ENCODE measurements at places on chromosomes 4 and X.

- no peak for DNase-seq
These were observed 42.5 kb upstream of the MAP3K15 start for GRCh38 chrX:19557822-19558221.

- DNase-seq: no peak
These were observed 73.0 kb upstream of the ZNF518B start for GRCh38 chr4:10530137-10530786.

DNA sequence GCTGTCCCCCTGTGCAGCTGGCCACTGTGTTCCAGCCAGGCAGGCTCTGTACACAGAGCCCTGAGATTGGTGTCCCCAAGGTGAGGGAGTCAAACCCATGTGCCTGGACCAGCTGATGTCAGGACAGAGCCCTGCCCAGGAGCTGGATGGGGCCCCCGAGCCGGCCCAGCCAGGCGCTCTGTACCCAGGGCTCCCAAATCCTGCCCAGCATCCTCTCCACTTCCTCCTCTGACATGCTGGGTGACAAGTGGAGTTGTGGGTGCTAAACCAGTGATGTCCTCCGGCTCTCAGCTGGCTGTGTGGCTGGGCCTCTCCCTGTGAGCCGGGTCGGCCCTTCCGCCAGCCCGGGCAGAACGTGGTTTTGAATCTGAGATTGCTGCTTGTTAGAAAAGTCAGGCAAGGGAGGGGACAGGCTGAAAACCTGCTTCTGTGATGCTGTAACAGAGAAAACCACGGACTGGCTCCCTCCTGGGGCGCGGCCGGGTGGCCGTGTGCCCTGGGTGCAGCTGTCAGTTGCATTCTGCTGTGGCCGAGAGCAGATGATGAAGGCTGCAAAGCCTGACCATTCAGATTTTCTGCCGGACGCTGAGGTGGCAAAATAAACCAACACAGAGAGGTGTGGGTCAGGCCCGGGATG is 7.9 kb upstream of the CPLX1 start:
- DNase-seq: no peak

DNA sequence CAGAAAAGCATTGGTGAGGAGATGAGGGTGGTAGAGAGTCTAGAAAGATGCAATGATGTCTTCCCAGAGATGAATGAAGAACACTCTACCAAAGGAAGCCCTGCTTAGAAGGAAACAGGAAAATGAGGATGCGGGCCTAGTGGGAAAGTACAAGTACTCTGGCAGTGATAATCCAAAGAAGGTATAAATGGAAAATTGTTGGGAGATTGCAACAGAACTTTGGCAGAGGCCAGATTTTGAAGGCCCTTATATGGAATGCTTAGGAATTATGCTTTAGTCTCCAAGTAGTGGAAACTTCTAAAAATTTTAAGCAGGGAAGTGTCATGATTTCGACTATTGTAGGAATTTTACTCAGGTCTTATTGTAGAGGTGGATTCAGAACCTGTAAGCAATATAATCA is 11.0 kb downstream of the ARSJ start:
- DNase-seq: no peak

DNA sequence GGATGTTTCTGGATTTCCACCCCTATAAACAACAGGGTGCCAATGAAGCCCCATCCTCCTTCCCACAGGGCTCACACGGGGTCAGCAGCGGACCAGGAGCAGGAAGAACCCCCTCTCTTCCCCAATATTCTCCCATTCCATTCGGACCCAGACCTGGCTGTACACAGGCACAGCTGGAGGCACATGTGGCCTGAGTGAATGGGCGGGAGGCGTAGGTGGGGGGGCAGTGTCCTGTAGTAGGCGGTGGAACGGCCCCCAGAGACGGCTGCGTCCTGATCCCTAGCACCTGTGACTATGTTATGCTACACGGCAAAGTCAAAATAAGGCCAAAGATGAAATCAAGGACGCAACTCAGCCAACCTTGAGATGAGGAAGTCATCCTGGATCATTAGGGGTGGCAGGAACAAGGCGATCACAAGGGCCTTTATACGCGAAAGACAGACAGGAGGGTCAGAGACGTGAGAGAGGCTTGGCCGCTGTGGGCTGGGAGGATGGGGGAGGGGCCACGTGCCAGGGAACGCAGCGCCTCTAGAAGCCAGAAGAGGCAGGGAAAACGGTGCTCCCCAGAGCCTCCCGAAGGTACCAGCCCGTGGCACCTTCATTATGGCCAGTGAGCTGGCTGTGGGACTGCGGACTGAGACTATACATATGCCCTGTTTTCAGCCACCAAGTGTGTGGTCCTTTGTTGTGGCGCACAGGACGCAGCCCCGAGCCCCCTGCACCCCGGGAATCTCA is 75.6 kb downstream of the WFS1 start:
- no peak for DNase-seq

DNA sequence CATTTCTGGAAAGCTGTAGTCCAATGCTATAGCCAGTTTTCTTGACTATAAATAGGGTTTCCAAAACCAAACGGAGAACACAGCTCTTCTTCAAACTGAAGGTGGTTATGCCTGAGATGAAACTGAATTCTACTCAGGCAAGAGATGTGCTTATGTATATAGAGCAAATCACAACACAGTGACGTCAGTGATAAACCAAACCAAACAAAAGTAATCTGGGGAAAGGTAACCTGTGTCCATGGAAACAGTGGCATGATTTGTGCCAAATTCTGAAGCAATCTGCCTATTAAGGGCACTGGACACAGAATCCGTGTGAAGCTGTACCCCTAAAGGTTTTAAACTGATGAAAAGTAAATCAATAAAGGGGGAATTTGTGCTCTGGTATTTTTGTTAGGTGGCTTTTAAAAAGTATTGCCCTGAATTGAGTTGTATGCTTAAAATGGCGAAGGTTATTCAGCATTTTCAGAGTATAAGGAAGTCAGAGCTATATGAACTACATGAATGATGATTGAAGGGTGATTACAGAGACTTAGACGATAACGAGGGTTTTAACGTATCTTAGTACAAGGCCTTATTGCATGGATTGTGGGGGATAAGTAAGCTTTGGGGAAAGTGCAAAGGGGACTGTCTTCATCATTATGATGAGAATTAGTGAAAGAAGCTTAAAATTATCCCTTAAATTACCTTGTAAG is 38.6 kb downstream of the NPY5R start:
- DNase-seq: no peak

- DNase-seq: no peak
These were observed 261.2 kb downstream of the TRIML1 start for GRCh38 chr4:188400451-188400850.

DNA sequence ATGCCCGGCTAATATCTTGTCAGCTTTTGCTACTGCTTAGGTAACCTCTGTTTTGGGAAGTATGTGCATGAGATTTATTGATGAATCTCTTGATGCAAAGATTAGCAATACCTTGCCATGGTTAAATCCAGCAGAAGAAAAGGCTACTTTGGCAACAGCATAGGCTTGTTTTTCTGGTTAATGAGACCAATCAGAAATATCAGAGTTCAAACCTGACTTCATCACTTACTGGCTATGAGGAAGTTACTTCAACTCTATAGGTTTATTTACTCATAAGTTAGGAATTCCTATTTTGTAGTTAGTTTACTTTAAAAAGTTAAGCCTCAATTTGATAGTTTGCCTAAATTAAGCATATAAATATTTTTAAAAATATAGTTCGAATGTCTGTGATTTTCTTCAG is 93.1 kb downstream of the PDLIM5 start:
- no peak for DNase-seq

DNA sequence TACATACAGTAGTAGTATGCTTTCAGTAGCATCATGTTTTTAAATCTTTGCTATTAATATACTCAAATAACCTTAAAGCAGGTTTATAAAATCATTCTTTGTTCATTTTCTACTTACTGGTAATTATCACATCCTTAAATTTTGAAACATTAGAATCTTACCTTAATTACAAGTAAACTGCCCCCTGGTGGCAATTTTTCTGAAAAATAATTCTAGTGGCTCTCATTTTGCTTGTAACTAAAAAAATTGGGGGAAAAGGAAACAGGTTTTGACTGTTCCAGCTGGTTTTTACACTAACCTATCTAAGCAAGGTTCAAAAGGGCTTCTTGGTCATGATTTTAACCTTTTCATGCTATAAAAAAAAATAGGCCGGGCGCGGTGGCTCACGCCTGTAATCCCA is 18.5 kb upstream of the DCAF4L1 start:
- DNase-seq: no peak

DNA sequence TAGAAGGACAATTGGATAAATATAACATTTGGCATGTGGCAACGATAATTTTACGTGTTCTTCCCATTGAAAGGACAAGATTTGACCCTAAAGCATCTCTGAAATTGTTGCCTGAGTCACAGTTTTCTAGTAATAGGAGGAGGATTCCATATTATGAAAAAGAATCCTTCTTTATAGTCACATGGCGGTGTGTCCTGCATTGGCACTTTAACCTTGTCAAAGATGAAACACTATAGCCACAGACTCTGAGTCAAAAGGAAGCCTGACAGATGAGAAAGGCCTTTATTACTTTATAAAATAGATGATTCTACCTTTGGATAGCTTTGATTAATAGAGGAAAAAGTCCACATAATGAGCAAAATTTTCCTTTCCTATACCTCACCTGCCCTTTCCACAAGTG is 11.5 kb downstream of the LNX1 start:
- DNase-seq: no peak
